Colonic mucosa (tissue), 4 donors: ENCODE measurements at places on chromosomes 16 and 17. TPM values are rescaled to one million over a fixed set of nuclear protein-coding genes. Genes with fewer than 3 reads are reported as not detected.

The NT5M gene
- 1.2 TPM for total RNA-seq

- DNase-seq: no peak
These were observed 21.1 kb upstream of the ZNF629 start for GRCh38 chr16:30808146-30808545.

DNA sequence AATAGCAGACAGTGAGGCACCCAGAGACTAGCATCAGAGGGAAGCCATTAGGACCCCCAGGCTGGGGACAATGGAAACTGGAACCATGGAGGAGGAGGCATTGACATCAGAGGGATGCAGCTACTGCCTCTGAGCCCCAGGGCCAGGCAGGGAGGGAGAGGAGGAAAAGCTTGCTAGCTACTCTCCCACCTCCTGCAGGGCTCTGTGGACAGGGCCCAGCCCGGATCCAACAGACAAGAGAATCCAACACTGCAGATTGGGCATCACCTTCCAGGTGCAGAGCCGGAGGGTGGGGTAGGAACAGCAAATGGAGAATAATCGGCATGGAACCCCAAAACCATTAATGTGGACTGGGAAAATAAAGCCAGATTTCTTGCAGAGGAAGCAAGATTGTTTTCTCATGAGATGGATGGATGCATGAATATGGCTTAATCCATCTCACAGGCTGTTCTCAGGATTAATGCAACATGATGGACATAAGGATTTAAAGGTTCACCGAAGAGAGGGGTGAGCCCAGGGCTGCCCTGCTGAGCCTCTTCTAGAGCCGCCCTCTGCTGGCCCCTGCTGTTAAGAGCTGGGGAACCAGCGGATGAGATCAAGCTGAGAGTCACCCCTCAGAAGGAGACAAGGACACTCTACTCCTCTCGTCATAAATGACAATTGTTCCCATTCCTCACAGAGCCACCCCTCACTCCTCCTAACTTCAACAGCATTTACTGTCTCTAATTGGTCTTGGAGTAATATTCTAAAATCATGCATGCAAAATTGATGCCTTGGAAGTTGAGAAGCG lies 48.8 kb downstream of the DNAH3 start:
- no peak for DNase-seq

- no peak for DNase-seq
These were observed 439.5 kb downstream of the WWOX start for GRCh38 chr16:78538919-78539318.

DNA sequence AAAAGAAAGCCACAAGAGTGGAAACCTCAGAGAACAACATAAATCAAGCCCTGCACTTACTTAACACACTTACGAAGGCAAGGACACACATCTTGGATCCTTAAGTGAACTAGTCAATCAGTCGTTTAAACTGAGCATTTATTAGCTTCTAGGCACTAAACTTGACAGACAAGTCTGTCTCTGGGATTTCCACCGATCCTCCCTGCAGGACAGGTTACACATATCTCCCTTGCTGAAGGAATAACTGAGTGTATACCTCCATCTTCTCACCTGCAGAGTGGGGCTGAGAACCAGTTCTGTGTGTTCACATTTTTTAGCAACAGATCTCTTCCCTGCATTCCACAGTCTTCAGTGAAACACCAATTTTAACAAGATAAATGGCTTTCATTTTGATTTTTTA lies 8.9 kb downstream of the GP2 start:
- no peak for DNase-seq

- DNase-seq: no peak
These were observed 39.3 kb downstream of the MSI2 start for GRCh38 chr17:57295526-57296023.
